ENCODE measurements at places on chromosomes 2 and 18.

- DNase-seq, result no peak
Measured at GRCh38 chr2:241410739-241411176, 54.7 kb downstream of the FARP2 start.

- DNase-seq, result no peak
Measured at GRCh38 chr2:188675391-188676009, 298.7 kb upstream of the COL3A1 start.

- DNase-seq, result no peak
Measured at GRCh38 chr2:180678625-180678972, 301.8 kb upstream of the UBE2E3 start.

DNA sequence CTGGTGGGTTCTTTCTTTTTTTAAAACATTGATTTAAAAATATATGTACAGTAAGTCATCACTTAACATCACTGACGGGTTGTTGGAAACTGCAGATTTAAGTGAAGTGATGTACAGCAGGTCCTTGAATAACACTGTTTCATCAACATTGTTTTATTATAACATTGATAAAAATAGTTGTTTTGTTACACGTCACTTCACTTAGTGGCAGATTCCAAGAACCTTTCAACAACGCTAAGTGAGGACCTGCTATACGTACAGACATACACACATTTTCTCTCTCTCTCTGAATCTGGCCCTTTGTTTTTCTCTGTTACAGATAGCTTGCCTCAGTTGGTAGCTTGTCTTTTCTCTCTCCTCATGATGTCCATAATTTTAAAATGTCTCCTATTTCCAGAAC, 9.5 kb downstream of the CNOT11 start:
- DNase-seq, result no peak

- DNase-seq, result peak; percentile 23
Measured at GRCh38 chr2:95296011-95296410, 1.1 kb upstream of the KCNIP3 start.

- no peak for DNase-seq
Measured at GRCh38 chr2:202099515-202099914, 26.5 kb downstream of the KIAA2012 start.

DNA sequence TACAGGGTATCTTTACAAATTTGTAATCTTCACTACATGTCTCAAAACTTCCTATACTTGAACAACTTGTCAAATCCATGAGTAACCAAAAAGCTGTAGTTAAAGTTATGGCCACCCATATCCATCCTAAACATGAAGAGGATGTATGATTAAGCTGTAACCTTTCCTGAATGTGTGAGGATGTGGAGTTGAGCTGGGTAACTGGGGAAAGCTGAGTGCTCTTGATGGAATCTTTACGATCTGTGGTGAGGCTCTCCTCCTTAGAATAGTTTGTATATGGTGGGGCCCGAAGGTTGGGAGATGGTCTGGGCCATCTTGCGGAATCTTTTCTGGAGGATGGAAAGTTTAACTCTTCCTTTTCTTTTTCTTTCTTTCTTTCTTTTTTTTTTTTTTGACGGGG, 29.4 kb downstream of the DPP4 start:
- DNase-seq, result no peak

DNA sequence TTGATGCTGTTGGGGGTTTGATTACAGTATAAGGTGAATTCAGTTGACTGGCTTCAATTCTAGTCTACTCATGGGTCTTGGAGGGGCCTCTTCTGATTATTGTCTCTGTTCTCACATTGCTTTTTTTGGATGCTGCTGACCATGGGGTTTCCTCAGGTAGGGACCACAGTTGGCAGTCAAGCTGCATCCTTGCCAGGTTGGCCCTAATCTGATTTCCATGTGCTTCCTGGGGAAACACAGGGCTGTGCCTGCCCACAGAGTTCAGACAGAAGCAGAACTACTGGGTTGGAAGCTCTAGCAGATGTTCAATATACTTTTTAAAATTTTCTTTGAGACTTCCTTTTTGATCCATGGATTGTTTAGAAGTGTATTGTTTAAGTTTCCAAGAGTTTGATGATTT, 227.3 kb downstream of the XIRP2 start:
- no peak for DNase-seq

- no peak for DNase-seq
Measured at GRCh38 chr2:225117051-225117716, 74.9 kb upstream of the DOCK10 start.

GRCh38 chr2:109476641-109477441, 136.9 kb downstream of the SEPTIN10 start:
- DNase-seq, result no peak

DNA sequence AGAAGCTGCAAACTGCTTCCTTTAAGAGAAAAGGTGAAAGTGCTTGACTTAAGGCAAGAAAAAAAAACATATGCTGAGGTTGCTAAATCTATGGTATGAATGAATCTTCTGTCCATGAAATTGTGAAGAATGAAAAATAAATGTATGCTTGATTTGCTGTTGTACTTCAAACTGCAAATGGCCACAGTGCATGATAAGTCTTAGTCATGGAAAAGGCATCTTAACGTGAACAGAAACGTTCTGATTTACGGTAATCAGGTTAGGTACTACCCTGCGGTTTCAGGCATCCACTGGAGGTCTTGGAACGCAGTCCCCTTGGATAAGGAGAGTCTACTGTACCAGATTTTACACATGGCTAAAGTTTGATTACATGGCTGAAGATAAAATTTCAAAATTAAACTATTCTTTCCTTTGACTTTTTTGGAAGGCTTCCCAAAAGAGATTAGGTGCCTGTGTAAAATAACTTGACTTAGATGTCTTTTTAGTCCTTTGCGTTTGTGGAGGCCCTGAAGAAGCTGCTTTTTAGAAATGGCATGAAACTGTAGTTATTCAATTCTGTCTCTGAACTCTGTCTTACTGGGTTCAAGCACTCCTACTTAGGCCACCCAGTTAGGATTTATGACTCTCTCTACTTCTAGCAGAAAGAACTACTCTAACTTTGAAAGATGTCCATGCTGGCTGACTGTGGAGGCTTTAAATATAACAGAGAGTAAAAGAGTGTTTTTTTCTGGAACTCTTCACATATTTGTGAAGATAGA, 35.9 kb upstream of the SCN9A start:
- no peak for DNase-seq

GRCh38 chr2:143936538-143936847, 583.4 kb downstream of the ZEB2 start:
- no peak for DNase-seq

- DNase-seq, result no peak
Measured at GRCh38 chr2:151916632-151917031, 88.4 kb upstream of the ARL5A start.

DNA sequence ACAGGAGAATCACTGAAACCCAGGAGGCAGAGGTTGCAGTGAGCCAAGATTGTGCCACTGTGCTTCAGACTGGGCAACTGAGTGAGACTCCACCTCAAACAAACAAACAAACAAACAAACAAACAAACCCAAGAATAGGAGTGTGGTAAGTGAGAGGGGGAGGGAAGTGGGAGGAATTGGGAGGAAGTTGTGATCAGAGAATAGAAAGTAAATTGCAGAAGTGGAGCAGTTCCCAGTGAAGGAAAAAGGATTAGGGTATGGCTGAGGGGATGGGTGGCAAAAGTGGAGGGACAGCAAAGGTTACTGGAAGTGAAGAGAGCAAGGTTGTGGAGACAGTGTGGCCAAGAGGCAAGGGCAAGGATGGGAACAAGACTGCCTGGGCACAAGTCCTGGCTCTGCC, 41.1 kb upstream of the C1GALT1C1L start:
- DNase-seq, result no peak

GRCh38 chr2:98441706-98442450, 2.8 kb upstream of the INPP4A start:
- DNase-seq, result no peak
